ENCODE measurements at places on chromosomes 4 and X.

DNA sequence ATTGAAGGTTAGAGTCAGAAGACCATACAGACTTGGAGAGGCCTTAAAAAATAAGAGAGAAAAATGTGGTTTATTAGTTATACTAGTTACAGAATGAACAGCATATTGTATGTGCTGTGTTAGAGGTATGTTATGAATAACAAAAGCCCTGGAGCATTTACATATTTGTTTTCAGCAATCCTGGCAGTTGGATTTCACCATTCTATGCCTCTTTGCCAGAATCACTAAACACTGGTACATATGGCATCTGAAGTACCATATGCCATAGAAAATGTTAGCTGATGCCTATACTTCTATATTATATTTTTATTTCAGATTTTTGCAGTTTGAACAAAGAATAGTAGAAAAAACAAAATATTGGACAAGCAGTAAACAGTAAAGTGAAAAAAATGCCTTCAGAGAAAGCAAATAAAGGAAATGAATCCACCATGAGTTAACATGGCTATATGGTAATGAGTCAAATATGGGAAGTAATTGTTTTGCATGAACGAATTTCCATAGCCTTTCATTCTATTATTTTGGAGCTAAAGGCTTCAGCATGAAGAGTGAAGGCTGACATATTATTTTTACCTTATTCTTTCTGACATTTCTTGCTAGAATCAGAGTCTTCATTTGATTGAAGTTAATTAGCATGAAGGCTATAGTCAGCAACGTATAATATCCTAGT, 41.9 kb upstream of the PRDM8 start:
- DNase-seq = no peak

- no peak for DNase-seq
Observed at GRCh38 chrX:150983521-150984168, 510 bp downstream of the HMGB3 start.

DNA sequence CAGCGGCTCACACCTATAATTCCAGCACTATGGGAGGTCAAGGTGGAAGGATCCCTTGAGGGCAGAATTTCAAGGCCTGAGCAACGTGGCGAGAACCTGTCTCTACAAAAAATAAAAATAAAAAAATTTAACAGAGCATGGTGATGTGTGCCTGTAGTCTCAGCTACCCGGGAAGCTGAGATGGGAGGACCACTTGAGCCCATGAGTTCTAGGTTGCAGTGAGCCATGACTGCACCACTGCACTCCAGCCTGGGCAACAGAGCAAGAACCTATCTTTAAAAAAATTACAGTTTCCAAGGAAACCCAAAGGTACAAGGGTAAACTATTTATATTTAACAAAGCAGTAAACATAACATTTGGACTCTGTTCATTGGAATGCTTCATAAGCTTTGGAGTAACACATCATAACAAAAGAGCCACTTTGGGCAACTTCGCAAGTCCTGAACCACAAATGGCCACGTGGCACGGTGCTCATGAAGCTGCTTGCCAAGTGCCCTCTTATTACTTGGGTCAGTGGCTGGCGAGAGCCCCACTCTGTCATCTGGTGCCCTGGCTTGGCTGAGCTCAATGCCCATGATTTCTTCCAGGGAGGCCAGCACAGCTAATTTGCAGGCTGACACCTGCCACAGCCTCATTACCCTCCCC, 165.6 kb downstream of the SH3KBP1 start:
- DNase-seq = peak; percentile 32

GRCh38 chr4:31126881-31127398, 406.8 kb downstream of the PCDH7 start:
- no peak for DNase-seq
